Central memory CD8-positive, alpha-beta T cell (primary cell): ENCODE measurements at places on chromosomes 1 and 21.
A peak's percentile ranks its signal among the peaks of the same experiment; 100 is the strongest.

DNA sequence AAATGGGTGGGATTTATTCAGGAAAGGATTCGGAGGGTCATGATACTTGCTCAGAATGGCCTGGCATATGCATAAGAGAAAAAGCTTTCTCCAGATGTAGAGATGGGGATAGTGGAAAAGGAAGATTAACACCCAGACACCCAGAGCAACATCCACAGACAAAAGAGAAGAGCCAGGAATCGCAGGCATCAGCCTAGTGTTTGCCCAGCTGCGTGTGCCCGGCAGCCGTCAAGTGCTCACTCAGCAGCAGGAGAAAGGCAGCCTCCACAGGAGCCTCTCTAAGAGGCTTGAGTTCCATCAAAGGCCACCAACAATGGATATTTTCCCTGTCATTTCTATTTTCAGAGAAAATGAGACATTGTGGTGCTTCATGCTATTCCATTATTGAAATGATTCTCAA lies 54.7 kb downstream of the NTPCR start:
- no peaks in the 10 kb centered on the region for H3K4me1 ChIP-seq
- no peak for DNase-seq
- H3K4me3 ChIP-seq, result no peak overlapping the region

GRCh38 chr21:42182713-42183371 lies 36.1 kb upstream of the ABCG1 start:
- H3K36me3 ChIP-seq, result peaks cover 4% of the 10 kb centered on the region
- peaks cover 22% of the 10 kb centered on the region for H3K4me1 ChIP-seq
- H3K27me3 ChIP-seq, result no peaks in the 10 kb centered on the region
- no peak overlapping the region for H3K27ac ChIP-seq

DNA sequence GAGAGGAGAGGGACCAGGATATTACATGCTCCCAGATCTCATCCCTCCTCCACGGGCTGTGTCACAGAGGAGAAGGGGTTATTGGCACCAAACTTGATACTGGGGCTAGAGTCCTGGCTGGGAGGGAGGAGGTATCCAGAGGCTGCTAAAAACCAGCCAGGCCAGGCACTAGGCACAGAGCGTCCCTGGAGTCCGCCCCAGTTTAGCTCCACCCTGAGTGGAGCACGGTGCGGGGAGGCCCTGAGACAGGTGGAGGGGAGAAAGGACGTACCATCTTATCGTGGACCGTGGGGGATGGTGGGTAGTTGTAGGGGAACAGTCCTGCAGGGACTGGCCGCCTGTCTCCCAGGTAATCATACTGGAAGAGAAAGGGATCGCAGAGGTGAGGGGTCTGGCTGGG lies 42.7 kb upstream of the GOLT1A start:
- H3K4me3 ChIP-seq, result no peak overlapping the region
- no peak overlapping the region for H3K27ac ChIP-seq
- H3K27me3 ChIP-seq, result peaks cover 36% of the 10 kb centered on the region
- H3K36me3 ChIP-seq, result no peaks in the 10 kb centered on the region

DNA sequence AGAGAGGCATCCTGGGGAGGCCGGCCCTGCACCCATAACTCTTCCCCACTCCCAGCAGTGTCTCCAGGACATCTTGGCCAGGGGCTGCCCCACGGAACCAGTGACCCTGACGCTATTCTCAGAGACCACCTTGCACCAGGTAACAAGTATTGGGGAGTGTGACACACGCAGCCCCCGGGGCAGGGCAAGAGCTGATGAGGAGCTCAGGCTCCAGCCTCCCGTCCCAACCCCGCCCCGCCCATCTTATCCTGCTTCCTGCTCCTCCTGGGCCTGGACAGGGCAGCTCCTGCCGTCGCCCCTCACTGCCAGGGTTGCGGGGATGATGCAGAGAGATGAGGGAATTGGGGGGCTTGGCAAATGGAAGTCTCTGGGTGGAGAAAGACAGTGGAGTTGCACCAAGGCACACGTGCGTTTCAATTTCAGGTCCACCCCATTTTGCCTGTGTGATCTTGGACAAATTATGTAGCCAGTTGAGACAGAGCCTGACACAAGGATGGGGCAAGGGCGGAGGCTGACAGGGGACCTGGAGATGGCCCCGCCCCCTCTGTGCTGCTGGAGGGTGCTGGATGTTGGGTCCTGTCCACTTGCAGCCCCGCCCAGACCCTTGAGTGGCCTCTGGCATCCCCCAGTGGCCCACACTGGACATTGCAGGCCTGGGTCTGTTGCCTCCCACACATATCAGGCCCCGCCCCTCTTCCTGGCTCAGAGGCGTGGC lies 10.7 kb downstream of the CLCNKA start:
- no peak overlapping the region for H3K27ac ChIP-seq
- H3K27me3 ChIP-seq, result peaks cover 55% of the 10 kb centered on the region

DNA sequence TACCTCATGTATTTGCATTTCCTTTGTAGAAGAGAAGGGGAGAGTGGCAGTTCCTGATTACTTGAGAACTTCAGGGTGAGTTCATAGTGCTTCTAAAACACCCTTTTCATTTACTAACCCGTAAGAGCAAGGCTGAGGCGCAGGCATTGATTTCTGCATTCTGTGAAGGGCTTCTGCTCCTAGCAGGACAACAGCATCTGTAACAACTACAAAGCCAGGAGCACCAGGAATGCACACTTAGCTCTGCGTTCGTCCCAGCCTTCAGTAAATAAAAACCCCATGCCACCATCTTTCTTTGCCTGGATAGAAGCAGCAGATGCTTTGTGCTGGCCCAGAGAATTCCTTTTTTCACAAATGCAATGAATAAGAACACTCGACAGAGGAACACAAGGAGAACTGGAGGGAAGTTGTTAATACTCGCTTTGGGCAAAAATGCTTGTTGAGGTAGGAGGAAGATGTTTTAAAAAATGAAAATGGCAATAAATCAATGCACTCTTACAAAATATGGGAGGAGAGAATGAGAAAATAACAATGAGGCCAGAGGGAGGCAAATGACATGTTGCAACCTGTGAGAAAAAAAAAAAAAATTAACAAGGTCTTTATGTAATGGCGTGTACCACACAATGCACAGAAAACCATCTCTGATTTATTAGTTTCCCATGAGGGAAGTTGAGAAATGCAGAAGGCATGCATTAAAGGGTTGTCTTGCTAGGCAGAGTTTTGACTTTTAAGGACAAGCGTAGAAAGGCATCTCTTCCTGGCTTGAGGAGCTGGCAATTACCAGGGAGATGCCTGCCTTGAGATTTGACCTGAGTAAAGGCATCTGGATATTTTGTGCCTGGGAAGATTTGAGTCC lies 418.8 kb downstream of the DISC1 start:
- DNase-seq, result no peak
- peaks cover 47% of the 10 kb centered on the region for H3K27me3 ChIP-seq
- no peak overlapping the region for H3K4me3 ChIP-seq
- H3K4me1 ChIP-seq, result no peaks in the 10 kb centered on the region
- H3K36me3 ChIP-seq, result no peaks in the 10 kb centered on the region

GRCh38 chr21:36524477-36524876 lies 44.6 kb upstream of the CLDN14 start:
- no peaks in the 10 kb centered on the region for H3K36me3 ChIP-seq
- peaks cover 73% of the 10 kb centered on the region for H3K27me3 ChIP-seq
- no peak overlapping the region for H3K27ac ChIP-seq
- no peak overlapping the region for H3K4me3 ChIP-seq
- H3K4me1 ChIP-seq, result no peaks in the 10 kb centered on the region

- no peaks in the 10 kb centered on the region for H3K4me1 ChIP-seq
- DNase-seq, result no peak
- no peak overlapping the region for H3K27ac ChIP-seq
- H3K4me3 ChIP-seq, result no peak overlapping the region
- peaks cover 5% of the 10 kb centered on the region for H3K36me3 ChIP-seq
Measured at GRCh38 chr1:5910666-5911065, 81.6 kb downstream of the NPHP4 start.

DNA sequence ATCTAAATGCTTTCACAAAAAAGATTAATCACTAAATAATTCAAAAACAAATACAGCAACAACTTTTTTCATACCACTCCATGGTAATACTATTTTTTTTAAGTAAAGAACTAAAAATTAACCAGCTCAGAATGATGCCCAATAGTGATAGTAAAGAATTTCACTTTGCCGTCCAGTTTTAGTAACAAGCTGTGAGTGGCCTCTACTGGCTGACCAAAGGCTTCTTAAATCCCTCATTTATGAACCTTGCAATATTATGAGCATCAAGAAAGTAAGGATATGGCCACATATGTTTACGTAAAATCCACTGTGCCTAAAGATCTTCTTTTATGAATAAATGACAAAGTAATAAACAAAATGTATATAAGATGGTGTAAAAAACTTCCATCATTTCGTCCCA lies 108.6 kb downstream of the GPATCH2 start:
- no peak overlapping the region for H3K4me3 ChIP-seq
- no peaks in the 10 kb centered on the region for H3K36me3 ChIP-seq

DNA sequence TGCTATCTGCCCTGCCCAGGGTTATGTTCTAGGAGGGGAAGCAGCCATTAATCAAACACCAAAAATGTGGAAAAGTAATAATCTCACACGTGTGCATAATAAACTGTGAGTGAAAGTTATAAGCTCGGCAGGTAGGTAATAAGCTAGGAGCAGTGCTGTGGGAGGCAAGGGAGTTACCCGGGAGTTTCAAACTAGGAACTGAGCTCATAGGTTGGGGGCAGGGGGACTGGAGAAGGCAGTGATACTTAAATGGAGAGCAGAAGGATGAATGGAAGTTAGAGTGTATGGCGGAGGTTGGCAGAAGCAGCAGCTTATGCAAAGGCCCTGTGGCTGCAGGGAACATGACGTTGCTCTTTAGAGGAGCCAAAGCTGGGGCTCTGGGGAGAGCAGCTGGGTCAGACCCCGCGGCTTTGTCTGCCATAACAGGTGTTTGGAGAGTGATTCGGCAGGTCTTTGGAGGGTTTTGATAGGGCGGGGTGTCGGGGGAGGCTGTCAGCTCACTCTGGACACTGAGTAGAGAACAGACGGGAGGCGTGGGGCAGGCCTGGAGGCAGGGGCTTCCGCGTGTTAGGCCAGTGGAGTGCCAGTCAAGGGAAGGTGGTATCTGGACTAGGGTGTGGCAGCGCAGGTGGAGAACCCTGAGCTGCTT lies 20.0 kb downstream of the PTPRF start:
- peaks cover 6% of the 10 kb centered on the region for H3K4me1 ChIP-seq
- H3K27ac ChIP-seq, result peak overlapping the region; percentile 2
- no peak overlapping the region for H3K4me3 ChIP-seq
- DNase-seq, result no peak
- peaks cover 15% of the 10 kb centered on the region for H3K27me3 ChIP-seq

DNA sequence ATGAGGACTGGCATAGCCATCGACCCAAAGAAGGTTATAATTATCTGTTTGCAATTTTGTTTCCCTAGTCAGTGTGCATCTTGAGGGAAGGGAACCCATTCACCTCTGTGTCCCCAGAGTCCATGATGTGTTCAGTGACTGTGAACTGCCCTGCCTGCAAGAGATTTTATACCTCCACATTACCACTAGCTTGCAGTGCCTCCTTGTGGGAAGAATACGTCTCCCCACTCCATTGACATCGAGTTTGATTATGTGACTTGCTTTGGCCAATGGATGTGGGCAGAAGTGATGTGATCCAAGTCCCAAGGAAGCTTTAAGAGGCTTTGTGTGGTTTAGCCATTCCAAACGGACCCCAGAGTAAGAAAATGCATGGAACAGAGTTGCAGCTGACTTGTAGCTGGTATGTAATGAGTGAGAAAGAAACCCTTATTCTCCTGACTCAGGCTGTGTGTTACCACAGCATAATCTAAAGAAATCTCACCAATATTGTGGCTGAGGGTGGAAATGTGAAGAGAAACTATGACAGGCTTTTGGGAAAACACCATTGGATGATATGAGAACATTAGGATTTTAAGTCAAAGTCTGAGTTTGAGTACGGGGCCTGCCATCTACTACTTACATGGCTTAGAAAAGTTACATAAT lies 47.8 kb upstream of the NRDC start:
- H3K27ac ChIP-seq, result no peak overlapping the region
- H3K4me3 ChIP-seq, result no peak overlapping the region
- H3K27me3 ChIP-seq, result peaks cover 7% of the 10 kb centered on the region
- no peak for DNase-seq

GRCh38 chr1:199272628-199273086 lies 633.8 kb downstream of the PTPRC start:
- H3K27me3 ChIP-seq, result peaks cover 15% of the 10 kb centered on the region
- H3K36me3 ChIP-seq, result no peaks in the 10 kb centered on the region
- H3K4me1 ChIP-seq, result no peaks in the 10 kb centered on the region
- no peak for DNase-seq
- no peak overlapping the region for H3K4me3 ChIP-seq

DNA sequence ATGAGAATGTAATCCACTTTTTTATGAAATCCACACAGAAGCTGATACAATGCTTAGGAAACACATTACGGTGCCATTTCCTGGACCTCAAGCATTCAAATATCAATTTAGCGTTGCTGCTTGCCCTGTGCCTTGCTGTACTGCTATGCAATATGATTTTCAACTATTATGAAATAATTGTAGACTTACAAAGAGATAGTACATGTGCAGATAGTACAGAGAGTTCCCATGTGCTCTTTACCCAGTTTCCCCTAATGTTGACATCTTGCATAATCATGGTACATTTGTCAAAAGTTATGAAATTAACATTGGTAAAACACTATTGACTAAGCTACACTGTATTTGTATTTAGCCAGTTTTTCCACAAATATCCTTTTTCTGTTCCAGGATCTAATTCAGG lies 37.7 kb upstream of the PTBP2 start:
- H3K4me3 ChIP-seq, result no peak overlapping the region
- H3K4me1 ChIP-seq, result no peaks in the 10 kb centered on the region
- peaks cover 30% of the 10 kb centered on the region for H3K27me3 ChIP-seq
- DNase-seq, result no peak
- H3K36me3 ChIP-seq, result no peaks in the 10 kb centered on the region

DNA sequence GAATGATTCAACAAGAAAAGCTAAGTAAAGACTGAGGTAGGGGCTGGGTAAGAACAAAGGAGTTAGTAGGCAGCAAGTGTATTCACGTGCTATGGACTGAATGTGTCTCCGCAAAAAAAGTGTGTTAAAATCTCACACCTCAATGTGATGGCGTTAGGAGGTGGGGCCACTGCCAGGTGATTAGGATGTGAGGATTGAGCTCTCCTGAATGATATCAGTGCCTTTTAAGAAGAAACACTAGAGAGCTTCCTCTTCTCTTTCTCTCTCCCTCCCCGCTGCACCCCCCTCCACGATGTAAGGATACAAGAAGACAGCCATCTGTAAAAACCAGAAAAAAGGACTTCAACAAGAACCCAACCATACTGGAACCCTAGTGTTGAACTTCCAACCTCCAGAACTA lies 396.1 kb upstream of the PLXNA2 start:
- no peak for DNase-seq
- H3K4me3 ChIP-seq, result no peak overlapping the region
- H3K36me3 ChIP-seq, result no peaks in the 10 kb centered on the region
